ENCODE measurements at places on chromosomes 12 and 14. TPM values are rescaled to one million over a fixed set of nuclear protein-coding genes. Genes with fewer than 3 reads are reported as not detected.

DNA sequence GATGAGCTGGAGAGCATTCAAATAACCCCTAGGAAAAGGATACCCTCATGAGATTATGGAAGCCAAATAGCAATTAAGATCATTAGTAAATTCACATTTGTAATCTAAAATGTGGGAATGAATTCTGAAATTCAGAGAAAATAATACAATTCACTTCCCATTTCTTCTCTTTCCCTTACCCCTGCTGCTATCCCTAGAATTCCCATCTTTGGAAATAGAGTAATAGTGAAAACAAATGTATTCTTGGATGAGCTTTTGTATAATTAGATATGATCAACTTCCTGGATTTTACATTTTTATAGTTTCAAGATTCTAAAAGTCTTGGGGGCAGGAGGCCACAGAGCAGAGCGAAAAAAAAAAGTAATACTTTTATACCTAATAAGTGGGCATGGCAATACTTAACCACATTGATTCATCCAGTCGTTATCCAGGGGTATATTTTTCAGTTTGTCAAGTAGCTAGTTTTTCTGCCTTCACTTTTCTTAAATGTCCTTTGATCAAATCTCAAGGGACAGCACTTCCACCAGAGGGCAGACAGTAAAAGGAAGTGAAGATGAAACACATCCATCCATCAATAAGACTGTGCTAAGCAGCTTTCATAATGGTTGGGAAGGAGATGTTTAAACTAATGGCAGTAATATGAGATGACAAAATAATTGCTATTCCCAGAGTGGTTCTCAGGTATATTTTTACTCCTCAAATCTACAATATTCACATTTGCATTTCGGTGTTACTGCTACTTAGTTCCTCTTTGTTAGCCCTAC is 401.3 kb downstream of the DIO2 start:
- DNase-seq = no peak

DNA sequence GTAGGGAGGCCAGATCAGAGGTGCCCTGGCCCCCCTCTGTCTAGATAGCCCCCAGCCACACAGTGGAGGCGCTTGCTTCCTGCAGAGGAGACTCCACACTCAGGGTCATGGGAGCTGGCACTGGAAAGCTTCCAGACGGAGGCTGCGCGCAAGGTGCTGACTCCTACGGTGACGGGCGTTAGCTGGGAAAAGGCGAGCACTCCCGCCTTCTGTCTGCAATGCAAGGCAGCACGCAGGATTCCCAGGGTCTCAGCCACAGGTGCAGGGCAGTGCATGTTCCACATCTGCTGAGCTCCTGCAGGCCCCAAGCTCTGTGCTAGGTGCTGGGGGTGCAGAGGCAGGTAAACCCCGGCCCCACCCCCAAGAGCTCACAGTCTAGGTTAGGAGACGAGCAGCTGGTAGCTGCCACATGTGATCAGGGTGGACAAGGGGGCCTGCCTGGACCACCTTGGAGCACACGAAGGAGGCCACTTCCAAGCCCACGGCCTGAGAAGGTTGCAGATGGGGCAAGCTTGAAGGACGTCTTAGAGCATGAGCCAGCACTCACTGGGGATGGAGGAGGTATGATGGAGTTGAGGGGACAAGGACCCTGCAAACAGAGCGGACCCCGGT is 310.9 kb upstream of the DIO3 start:
- DNase-seq = no peak

GRCh38 chr12:21962236-21962635 is 21.0 kb upstream of the ABCC9 start:
- DNase-seq = peak; percentile 13

- no peak for DNase-seq
These were observed 161.5 kb downstream of the CALM1 start for GRCh38 chr14:90558041-90558982.

GRCh38 chr14:101790232-101790631 is 28.7 kb downstream of the PPP2R5C start:
- DNase-seq = no peak

The SLC48A1 gene
- total RNA-seq = 21.9 TPM

DNA sequence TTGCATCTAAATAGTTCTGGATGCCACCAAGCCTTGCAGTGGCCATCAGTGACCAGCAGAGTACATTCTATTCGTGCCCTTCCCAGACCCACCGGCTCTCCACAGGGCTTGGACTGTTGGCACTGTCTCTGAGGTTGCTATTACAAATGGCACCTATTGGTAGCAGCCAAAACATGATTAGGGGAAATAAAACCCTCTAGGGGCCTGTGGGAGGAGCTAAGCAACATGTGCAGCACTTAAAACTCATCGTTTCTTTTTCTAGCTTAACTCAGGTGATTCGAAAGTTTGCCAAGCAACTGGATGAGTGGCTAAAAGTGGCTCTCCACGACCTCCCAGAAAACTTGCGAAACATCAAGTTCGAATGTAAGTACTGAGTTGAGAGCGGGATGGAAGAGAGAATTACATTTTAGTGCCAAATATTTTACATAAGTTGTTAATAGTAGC is 65.4 kb upstream of the RIC8B start:
- no peak for DNase-seq

DNA sequence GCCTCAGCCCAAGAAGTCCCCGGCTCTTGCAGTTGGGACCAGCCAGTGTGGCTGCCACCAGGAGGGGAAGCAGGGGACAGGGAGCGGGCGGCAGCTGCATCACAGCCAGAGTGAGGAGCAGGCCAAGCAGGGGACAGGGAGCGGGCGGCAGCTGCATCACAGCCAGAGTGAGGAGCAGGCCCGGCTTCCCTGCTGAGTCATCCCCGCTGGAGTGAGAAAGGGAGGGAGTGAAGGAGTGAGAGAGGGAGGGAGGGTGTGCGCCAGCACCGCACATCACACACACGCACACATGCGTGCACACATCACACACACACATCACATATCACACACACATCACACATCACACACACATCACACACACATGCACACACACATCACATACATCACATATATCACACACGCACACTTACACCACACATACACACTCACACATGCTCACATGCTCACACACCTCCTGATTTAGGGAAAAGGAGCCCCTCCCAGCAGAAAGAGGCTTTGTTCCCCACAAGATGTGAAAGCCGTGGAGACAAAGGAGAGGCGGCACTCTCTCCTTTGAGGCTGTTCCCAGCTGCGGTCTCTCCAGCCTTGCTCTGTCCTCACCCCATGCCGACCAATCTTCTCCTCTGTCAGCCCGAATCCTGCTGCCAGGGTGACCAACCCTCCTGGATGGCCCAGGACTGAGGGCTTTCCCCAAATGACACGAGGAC is 16.7 kb upstream of the ZDHHC22 start:
- peak; percentile 57 for DNase-seq

GRCh38 chr12:76144245-76144549 is 59.7 kb upstream of the NAP1L1 start:
- peak; percentile 22 for DNase-seq

- DNase-seq = no peak
These were observed 268.8 kb downstream of the ADGRD1 start for GRCh38 chr12:131222329-131223139.

- no peak for DNase-seq
These were observed 2.4 kb downstream of the DHRS2 start for GRCh38 chr14:23638414-23639047.

The RFLNA gene
- not detected for total RNA-seq

The CLEC9A gene
- total RNA-seq = not detected

The MYBPC1 gene
- not detected for total RNA-seq

- no peak for DNase-seq
These were observed 7.4 kb downstream of the RAN start for GRCh38 chr12:130879212-130879686.

DNA sequence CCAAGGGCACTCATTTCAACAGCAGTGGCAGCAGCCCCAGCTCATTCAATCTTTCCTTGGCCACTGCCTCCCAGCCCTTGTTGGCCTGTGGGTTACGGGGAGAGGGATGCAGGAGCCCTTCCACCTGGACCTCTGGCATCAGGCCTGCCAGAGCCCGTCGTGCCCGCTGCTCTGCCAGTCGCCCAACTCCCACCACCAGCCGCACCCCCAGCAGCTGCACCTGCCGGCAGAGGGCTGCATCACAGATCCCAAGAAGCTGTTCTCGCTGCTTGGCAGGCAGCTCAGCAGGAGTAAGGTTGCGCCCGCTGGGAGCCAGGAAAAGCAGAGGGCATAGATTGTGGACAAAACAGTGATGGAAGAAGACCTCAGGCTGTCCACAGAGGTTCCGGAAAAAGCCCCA is 6.7 kb downstream of the SMUG1 start:
- DNase-seq = no peak

The SLC25A29 gene
- 5.1 TPM for total RNA-seq

- DNase-seq = no peak
These were observed 112.0 kb upstream of the PDZRN4 start for GRCh38 chr12:41076114-41076513.

DNA sequence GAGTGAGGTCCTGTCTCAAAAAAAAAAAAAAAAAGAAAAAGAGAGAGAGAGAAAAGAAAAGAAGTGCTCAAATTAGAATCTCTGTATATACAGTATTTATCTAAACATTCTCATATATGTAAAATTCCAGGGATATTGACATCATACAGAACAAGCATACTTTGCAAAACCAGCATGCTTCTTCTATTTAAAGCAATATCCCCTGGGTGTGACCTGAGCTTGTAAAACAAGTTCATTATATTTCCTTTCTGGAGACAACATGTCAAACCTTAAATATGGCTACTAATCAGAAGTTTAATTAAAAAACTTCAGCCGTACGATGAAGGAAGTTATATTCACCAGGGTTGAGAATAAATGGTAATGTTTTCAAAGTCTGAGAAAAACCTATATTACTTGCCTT is 175.8 kb upstream of the HMGA2 start:
- DNase-seq = no peak

DNA sequence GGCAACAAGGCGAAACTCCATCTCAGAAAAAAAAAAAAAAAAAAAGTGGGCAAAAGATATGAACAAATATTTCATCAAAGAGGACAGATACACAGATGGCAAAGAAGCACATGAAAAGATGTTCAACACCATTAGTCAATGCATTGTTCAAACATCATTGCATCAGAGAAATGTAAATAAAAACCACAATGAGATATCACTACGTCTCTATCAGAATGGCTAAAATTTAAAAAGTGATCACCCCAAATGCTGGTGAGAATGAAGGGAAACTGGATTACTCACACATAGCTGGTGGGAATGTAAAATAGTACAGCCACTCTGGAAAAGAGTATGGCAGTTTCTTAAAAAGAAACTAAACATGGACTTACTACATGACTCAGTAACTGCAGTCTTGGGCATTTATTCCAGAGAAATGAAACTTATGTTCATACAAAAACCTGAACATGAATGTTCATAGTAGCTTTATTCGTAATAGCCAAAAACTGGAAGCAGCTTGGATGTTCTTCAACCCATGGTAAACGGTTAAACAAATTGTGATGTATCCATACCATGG is 3.6 kb downstream of the L2HGDH start:
- DNase-seq = no peak

The ADAM21 gene
- total RNA-seq = 0.56 TPM

The DLST gene
- total RNA-seq = 109 TPM

The ADAM20 gene
- total RNA-seq = 0.13 TPM

DNA sequence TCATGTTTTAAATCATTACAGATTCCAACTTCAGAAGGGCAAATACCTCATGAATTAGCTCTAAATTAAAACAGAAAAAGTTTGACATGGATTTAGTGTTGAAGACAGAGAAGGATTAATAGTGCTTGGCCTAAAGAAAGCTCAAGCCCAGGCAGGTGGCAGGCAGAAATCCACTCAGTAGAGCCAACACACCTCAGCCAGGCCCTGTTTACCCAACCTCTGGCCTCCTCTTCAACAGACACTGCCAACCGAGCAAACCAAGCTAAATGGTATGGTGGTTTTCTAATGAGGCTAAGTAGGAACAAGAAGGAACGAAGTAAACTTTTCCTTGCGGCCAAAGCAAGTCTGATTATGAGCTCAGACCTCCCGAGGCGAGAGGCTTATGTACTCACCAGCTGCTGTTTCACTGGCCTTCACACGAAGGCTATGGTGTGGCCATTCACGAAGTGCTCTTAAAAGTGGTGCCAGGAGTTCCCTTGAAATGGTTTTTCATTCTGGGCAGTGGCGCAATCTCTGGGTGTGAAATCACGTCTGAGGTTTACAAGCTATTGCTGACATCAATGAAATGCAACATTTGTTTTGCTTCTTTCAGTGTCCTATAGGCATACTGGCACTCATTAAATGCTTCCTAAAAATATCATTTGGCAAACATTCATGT is 124.1 kb upstream of the LGR5 start:
- no peak for DNase-seq

- DNase-seq = no peak
These were observed 16.5 kb downstream of the VASH1 start for GRCh38 chr14:76777721-76778120.

The SIRT4 gene
- total RNA-seq = 1.2 TPM

The KRT8 gene
- total RNA-seq = 45.2 TPM

DNA sequence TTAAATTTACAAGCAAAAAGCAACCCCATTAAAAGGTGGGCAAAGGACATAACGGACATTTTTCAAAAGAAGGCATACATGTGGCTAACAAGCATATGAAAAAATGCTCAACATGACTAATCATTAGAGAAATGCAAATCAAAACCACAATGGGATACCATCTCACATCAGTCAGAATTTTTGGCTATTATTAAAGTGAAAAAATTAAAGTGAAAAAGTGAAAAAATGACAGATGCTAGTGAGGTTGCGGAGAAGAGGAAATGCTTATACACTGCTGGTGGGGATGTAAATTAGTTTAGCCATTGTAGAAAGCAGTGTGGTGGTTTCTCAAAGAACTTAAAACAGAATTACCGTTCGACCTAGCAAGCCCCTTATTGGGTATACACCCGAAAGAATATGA is 7.9 kb downstream of the OTOGL start:
- peak; percentile 56 for DNase-seq

GRCh38 chr12:130552483-130552996 is 163.6 kb downstream of the RIMBP2 start:
- DNase-seq = no peak

The KRT6C gene
- not detected for total RNA-seq

- DNase-seq = peak; percentile 18
These were observed 1074.6 kb downstream of the FLRT2 start for GRCh38 chr14:86604561-86604960.

The NEUROD4 gene
- not detected for total RNA-seq

GRCh38 chr12:126210448-126210847 is 1145.2 kb downstream of the AACS start:
- no peak for DNase-seq

DNA sequence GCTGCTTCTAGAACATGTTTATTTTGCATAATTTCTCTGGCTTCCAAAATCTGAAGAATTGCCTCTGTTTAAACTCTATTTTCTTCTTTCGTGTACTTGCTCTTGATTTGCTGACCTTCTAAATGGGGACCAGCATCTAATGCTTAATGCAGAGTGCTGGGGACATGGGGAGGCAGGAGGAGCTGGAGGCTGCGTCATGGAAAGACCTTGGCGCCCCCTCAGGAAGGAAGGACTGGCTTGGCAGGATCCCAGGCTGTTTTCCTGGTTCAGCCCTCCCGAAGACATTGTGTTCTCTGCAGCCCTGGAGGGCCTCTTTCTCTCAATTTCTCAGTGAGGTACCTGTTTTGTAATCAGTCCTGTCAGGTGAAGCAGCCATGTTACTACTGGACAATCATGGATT is 5.5 kb downstream of the PRKCH start:
- no peak for DNase-seq
